ENCODE measurements at places on chromosomes 4 and X.
A peak's percentile ranks its signal among the peaks of the same experiment; 100 is the strongest.

- DNase-seq = no peak
Observed at GRCh38 chrX:76931518-76931917, 504.0 kb downstream of the MAGEE1 start.

- no peak for DNase-seq
Observed at GRCh38 chr4:143700416-143701352, at the start of gene FREM3. Gene FREM3, minus strand, starts transcription at chr4:143700675. Its CDS starts 0 bp downstream, at chr4:143700675.

GRCh38 chr4:176784816-176785215 is 7.9 kb downstream of the VEGFC start:
- DNase-seq = no peak

DNA sequence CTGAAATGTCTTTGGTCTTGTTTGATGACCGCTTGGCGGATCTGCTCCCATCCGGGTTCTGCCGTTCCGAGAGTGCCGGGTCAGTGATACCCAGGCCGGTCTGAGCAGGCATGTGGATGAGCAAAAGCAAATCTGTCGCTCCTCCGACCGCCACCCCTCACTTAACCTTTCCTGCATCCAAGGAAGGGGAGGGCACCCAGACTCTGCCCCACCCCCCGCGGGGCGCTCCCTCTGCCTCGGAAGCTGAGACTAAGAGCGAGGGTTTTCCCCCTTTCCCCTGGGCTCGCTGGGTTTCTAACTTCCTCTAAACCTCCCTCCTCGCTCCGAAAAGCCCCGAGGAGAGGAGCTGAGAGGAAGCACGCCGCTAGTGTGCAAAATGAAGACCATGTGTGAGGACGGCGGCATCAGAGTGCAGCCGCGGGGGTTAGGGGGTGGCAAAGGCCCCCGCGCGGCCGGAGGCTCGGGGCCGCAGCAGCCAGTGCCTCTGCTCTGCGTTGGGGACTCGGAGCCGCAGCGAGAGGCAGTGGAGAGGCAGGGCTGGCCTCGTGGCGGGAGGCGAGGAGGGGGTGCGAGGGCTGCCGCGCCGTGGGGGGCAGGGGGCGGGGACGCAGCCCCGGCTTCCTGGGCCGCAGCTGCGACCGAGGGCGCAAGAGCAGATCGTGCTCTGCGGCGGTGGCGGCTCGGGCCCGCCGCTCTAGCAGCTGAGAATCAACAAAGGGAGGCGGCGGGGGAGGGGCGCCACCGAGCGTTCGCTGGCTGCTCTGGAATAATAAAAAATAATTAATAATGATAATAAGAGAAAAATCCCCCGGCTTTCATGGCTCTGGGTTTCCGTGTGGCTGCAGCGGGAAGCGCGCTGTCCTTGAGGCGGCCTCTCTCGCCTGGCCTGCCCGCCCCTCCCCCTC is 55.8 kb upstream of the BCOR start:
- no peak for DNase-seq

DNA sequence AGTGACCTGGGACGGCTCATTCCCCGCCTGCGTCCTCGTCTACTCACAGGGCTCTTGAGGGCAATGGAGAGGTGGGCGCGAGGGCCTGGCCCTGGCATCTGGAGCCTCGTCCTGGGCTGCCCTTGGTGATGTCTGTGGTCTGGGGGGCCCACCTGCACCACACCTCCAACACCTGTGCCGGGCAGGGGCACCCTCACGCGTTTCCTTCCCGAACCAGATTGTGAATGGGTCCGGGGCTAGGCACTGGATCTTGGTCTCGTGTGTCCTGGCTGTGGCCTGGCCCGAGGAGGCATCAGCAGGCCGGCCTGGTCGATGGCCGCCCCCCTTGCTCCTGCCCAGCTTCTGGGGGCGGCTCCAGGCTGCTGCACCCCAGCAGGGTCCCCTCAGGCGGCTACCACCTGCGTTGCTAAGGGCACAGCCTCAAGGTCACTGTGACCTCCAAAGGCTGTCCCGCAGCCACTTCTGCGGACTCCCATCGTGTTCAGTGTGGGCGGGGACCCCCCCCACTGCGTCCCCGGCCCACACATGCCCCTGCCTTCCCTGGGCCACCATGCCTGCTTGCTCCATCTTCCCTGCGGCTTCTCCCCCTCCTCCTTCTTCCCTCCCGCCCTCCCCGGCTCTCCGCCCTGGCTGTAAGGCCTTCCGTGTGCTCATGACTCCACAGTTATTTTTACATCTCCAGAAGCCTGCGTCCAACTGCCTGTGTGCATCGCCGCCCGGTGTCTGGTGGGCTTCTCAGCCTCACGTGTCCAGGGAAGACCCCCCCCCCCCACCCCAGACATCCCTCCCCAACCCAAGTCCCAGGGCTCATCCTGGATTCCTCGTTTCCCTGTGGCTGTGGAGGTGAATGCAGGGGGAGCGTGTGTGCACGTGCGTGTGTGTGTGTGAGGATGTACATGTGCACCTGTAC is 3.8 kb downstream of the DOK7 start:
- no peak for DNase-seq

DNA sequence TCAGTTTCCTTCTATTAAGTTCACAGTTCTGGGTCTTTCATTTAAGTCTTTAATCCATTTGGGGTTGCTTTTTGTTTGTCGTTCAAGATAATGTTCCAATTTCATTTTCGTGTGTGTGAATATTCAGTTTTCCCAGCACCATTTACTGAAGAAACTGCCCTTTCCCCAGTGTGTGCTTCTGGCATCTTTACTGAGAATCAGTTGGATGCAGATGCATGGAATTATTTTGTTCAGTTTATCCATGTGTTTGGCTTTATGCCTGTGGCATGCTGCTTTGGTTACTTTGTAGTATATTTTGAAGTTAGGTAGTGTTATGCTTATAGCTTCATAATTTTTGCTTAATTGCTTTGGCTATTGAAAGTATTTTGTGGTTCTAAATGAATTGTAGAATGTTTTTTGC is 163.8 kb upstream of the HDX start:
- DNase-seq = no peak

- no peak for DNase-seq
Observed at GRCh38 chrX:455673-456072, 69.0 kb upstream of the PPP2R3B start.

- DNase-seq = no peak
Observed at GRCh38 chr4:8539661-8540060, 40.5 kb upstream of the GPR78 start.

DNA sequence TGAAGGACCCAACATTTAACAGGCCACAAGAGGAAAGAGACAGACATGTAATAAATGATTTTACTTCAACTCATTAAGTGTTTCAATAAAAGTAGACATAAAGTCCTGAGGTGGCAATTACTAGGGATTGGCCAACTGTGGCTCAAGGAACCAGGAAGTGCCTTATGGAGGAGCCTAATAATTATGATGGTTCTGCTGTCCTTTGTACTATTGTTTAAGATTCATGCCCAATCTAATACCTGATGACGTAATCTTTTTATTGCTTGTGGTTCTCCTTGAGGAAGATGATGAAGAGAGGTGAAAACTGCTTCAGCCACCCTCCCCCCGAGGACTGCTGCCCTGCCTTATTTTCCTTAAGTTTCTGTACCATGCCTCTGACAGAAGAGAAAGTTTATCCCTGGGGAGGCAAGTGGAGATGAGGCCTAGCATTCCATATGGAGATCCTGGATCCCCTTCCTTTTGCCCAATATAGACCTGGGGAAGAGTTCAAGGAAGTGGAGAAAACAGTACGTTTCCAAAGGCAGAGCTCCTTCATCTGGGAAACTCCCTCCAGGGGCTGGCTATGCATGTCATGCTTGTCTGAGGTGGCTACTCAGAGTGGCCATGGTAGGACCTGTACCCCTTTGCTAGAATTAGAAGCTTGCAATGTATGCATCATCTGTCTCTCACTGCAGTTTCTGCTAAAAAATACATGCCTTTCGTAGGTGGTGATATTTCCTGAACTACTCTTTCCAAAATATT is 56.8 kb upstream of the FAT1 start:
- no peak for DNase-seq

- no peak for DNase-seq
Observed at GRCh38 chr4:94920369-94920768, 162.6 kb downstream of the BMPR1B start.

GRCh38 chr4:85823295-85823694 is 348.3 kb downstream of the ARHGAP24 start:
- DNase-seq = peak; percentile 27

DNA sequence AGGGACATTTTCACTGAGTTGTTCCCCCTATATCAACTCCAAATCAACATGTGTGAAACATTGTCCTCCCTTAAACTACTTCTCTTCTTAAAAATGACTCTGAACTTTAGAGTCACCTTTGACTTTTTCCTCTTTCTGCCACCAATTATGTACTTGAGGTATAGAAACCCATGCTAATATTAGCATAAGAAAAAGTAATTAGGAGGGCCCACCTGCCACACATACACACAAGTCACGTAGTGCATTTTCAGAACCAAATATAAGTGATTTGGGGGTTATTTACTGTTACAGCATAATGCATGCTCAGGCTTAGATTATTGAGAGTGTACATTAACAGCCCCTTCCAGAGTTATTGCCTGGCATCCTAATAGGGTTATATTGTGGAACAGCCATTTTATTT is 432.7 kb downstream of the ZIC3 start:
- DNase-seq = no peak

DNA sequence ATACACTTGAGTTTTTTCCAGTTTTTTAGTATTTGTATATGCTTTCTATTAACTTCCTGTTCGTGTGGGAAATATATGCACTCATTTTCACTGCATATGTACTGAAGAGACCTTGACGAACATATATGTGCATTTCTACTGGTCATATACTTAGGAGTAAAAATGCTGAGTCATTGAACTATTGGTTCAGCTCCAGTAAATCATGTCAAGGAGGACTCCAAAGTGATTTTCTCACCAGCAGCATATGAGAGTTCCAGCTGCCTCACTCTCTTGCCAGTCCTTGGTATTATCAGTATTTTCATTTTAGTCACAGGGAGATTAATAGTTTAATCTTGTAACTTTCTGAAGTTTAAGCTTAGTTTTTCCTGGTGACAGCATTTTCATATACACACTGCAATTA is 2750.2 kb downstream of the ARAP2 start:
- DNase-seq = no peak

DNA sequence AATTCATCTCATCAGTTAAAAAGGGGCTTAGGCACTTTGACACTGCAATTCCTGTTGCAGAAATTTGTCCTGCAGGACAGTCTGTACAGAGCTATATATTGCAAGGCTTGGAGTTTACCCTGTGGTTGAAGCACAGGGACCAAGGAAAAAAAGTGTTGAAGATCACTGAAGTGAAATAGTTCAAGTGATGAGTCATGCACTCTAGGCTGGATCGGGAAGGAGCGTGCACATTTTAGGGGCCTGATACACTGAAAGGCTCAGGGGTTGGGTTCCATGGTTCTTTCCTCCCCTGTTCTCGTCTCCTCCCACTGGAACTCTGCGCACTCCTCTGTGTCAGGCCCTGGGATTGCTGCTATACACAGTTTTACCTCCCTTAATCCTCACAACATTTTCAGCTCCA is 104.9 kb upstream of the ARMCX2 start:
- DNase-seq = no peak

GRCh38 chrX:39820938-39821708 is 276.6 kb downstream of the BCOR start:
- no peak for DNase-seq

- no peak for DNase-seq
Observed at GRCh38 chrX:78019586-78020483, 50.4 kb upstream of the PGAM4 start.

DNA sequence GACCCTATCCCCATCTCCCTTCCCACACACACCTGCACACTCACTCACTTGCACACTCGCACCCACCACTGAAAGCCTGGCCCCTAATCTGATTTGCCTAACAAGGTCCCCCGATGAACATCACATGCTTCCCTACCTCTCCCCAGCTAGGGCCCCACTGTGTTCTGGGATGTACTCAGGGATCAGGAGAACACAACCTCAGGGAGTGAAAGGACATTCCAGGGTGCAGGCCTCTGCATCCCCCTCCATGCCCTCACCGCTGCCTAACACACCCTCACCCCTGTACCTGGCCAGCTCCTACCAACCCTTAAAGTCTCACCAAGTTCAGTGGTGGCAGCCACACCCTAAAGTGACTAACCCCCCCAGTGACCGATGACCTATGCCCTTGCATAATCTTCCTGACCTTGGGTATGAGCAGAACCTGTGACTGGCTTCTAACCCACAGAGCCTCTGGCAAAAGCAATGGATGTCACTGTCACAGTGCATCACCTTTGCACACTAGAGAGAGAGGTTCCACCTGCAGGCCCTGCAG is 2.4 kb upstream of the AFAP1 start:
- no peak for DNase-seq

- DNase-seq = no peak
Observed at GRCh38 chr4:29710519-29710918, 1009.6 kb upstream of the PCDH7 start.

- no peak for DNase-seq
Observed at GRCh38 chrX:48530736-48531135, 8.8 kb upstream of the TBC1D25 start.

- DNase-seq = peak; percentile 12
Observed at GRCh38 chr4:20249333-20249732, 2.4 kb upstream of the SLIT2 start.

GRCh38 chr4:130563185-130563888 is 1467.4 kb downstream of the C4orf33 start:
- peak; percentile 66 for DNase-seq

DNA sequence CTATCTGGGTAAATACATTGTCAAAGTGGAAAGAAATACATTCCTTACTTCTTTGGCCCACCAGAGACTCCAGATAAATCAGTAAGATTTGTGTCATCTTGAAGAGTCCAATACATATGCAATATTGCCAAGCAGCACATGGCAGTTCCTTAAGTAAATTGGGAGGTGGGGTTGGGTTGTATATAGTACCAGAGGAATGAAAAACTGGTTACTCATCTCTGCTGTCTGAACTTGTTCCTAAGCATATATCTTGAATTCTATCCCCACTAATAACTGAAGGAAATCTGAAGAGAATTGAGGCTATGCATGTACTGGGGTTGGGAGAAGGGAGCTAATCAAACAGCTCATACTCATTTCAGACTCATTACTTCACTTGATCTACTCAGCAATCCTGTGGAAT is 14.8 kb downstream of the TCEAL8 start:
- no peak for DNase-seq

DNA sequence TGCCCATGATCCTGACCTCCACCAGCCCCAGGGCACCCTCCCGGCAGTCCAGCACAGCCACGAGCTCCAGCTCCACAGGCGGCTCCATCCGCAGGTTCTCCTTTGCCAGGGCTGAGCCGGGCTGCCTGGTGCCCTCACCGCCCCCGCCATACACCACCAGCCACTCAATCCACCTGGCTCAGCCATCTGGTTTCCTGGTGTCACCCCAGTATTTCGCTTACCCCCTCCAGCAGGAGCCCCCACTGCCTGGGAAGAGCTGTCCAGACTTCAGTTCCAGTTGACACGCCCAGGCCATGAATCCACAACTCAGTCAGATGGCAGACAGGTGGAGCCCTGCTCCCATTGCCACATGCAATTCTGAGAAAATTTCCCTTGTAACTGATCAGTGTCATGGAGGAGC is 3.9 kb downstream of the SHISA3 start:
- no peak for DNase-seq
